Activated T-cell treated with anti-CD3 and anti-CD28 coated beads for 48 hours (primary cell): ENCODE measurements at places on chromosomes 4 and X.

DNA sequence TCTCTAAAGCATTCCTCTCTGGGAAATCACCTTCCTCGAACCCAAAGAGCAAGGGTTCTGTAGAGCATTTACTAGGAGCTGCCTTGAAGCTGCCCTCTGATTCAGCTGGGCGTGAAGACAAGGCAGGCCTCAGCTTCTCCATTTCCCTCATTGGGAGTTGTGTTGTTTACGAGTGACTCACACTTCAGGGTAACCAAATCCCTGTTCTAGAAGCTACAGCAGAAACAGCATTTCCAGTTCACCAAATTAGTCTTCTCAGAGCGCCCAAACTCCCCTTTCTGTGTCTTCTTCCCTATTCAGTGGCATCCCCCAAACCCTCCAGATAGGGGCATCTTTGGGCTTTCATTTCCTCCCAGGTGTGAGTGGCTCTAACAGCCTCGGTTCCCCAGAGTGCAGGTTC lies 863 bp upstream of the XPNPEP2 start:
- DNase-seq = no peak

GRCh38 chrX:153960786-153961185 lies 10.8 kb downstream of the HCFC1 start:
- DNase-seq = no peak

DNA sequence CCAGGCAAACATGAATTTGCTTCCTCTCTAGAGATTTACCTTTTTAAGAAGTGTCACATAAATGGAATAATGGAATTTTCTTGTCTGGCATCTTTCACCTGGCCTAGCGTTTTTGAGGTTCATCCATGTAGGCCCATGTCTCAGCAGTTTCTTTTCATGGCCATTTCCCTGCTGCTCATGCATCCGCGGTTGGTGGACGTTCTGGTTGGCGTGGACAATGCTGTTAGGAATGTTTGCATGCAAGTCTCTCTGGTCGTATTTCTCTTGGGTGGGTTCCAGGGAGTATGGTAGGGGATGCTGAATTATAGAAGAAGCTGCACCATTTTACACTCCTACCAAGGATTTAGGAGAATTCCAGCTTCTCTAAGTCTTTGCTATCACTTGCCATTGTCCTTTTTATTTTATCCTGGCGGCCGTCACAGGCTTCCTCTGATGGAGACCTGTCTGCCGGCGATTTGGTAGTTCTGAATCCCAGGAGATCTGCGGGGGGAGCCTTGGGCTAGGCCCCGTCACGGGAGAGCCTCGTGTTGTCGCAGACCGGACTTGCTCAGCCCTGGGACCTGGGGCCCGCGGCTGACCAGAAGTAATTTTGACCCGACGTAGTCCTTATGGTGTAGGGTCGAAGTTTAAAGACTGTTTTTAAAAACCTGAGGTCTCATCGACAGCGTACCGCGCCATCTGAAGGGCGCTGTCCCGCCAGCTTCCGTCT lies 56.9 kb upstream of the TADA2B start:
- DNase-seq = no peak

DNA sequence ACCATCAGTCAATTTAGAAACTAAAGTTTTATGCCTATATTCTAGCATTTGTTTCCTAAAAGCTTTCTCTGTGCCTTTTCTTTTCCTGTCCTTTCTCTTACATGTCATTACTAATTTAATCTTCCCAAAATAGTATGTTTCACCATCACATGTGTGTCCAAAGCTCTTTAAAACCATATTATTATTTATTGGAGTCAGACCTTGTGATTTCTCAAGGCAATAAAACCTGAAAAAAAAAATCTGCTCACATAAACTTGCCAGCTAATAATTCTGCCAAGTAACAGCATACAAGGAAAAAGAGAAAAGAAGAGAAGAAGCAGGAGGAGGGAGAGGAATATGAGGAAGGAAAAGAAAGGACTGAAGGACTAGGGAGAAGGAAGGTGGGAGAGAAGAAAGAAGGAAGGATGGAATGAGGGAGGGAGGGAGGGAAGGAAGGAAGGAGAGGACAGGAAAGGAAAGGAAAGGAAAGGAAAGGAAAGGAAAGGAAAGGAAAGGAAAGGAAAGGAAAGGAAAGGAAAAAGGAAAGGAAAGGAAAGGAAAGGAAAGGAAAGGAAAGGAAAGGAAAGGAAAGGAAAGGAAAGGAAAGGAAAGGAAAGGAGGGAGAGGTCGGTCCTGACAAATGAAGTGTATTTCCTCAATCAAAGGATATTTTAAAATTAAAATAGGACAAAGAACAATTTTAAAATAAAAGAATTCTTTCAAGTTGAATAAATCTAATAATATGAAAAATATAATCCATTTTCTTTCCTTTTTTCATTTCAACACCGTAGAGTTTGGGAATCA lies 57.4 kb downstream of the ANTXR2 start:
- DNase-seq = no peak

DNA sequence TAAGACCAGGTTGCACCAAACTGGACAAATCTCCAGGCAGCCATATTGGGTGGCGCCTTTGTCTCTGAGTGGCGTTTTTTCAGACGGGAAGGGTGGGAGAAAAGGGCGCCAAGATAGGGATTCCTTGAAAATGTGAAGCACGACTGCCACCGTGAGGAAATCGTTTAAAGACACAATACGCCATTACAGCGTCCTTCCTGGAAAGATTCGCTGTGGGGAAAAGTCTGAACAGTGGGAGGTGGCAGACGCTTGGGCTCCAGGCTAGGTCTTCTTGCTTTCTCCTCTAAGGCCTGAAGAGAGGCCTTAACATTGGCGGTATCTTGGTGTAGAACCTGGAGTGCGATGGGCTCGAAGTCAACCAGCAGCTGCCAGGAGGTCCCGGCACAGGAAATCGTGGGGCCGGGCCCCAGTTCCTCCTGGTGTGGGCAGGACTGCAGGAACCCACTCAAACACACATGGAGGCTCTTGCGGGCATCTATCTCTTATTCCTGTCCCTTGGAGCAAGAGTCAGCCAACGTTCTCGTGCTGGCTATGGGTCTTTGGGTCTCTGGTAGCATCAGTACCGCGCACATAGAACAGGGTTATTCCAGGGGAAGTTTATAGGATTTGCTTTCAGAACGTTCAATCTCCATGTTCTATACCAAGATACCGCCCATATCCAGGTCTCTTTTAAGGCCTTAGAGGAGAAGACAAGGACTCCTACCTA lies 208.8 kb downstream of the OR13H1 start:
- DNase-seq = no peak

DNA sequence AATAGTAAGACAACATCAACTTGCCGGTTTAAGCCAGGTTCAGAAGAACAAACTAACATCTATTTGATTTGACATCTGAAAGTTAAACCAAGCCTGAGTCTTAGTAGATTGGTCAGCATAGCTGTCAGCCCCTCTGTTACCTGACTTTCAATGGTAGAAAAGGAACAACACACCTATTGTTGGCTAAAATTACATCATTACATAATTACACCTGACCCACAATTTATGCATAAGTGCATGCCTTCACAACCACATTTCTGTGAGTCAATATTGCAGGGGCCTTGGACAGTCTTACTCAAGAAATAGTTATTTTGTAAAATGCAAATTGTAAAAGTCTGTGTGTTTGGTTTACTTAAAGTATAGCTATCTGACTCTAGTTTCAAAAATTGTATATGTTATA lies 36.2 kb downstream of the EGFL6 start:
- no peak for DNase-seq

DNA sequence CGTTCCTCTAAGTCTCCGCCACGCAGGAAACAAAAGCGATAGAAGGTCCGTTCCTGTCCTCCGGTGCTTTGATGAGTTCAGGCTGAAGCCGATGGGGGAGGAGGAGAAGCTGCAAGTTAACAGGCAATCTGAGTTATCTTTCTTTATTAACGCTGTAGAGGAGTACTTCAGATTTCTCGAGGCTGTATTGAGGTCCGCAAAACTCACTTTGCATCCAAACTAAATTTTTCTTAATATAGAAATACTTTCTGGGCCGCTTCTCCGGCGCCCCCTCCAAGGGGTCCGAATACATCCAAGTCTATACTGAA lies 395 bp upstream of the SOWAHB start:
- DNase-seq = no peak

DNA sequence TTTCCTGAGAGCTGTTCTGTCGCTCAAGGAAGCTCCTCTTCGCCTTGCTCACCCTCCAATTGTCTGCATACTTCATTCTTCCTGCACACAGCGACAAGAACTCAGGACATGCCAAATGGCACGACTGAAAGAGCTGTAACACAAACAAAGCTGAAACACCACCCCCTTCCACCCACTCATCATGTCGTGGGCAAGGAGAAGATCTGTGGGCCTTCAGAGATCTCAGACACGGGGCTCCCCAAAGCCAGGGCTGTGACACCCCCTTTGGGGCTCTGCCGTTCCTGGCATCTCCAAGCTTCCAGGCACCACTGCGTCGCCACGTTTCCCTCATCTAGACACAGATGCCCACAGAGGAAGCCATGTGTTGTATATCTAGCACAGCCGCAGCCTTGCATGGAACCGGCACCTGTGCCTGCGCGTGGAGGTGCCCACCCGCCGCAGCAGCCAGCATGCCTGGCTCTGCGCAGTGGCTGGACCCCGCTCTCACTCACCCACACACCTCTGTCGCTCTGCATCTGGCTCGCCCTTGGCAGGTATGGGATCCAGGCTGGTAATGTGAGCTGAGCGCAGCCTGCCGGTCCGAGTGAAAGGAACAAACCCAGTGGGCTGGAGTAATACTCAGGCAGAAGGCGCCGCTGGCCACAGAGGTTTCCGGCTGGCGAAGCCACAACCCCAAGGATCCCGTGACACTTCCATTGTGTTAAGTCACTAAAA lies 676.4 kb upstream of the INTU start:
- no peak for DNase-seq

DNA sequence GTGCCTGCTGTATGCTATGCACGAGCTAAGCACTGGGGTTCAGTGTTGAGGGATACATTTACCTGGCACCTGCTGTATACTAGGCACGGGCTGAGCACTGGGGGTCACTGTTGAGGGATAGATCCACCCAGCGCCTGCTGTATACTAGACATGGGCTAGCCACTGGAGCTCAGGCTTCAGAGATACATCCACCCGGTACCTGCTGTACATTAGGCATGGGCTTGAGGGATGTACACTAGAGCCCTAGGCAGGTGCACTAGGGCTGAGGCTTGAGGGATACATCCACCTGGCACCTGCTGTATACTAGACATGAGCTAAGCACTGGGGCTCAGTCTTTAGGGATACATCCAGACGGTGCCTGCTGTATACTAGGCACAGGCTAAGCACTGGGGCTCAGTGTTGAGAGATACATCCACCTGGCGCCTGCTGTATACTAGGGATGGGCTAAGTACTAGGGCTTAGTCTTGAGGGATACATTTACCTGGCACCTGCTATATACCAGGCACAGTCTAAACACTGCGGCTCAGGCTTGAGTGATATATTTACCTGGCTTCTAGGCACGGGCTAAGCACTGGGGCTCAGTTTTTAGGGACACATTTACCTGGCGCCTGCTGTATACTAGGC lies 92.7 kb downstream of the ADRA2C start:
- no peak for DNase-seq

DNA sequence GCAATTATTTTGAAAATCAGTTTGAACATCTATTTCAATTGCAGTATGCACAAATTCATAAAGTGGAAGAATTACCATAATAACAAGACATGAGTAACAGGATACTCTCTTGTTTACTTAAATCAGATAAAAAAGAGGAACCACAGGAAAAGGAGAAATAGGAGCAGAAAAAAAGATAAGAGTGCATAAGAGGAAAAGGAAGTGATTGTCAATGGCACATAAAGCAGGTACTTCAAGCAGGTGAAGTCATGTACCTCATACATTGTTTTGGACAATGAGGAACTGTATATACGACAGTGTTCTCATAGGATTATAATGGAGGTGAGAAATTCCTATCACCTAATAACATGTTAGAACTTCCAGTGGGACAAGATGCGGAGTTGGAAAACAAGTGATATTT lies 334.5 kb upstream of the PCDH7 start:
- no peak for DNase-seq

GRCh38 chrX:5733501-5733900 lies 495.2 kb downstream of the NLGN4X start:
- no peak for DNase-seq

- no peak for DNase-seq
Observed at GRCh38 chr4:85243857-85244256, 231.1 kb upstream of the ARHGAP24 start.

GRCh38 chr4:182286035-182286434 lies 42.8 kb downstream of the TENM3 start:
- DNase-seq = no peak

DNA sequence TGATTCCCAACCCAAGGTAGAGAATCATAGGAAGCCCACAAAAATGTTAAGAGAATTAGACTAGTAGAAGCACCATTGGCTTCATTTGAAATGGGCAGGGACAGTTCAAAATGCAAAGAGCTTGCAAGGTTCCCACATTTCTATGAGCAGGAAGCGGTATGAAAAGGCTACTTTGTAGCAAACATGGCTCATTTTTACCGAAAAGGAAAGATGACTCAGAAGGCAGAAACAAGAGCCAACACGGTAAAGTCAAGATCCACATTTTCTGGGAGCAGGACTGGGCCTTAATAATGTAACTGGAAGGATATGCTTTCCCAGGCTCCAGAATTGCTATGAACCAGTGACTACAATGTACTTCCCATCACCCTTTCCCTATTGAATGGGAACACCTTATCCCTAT lies 89.5 kb downstream of the GLRA3 start:
- no peak for DNase-seq

DNA sequence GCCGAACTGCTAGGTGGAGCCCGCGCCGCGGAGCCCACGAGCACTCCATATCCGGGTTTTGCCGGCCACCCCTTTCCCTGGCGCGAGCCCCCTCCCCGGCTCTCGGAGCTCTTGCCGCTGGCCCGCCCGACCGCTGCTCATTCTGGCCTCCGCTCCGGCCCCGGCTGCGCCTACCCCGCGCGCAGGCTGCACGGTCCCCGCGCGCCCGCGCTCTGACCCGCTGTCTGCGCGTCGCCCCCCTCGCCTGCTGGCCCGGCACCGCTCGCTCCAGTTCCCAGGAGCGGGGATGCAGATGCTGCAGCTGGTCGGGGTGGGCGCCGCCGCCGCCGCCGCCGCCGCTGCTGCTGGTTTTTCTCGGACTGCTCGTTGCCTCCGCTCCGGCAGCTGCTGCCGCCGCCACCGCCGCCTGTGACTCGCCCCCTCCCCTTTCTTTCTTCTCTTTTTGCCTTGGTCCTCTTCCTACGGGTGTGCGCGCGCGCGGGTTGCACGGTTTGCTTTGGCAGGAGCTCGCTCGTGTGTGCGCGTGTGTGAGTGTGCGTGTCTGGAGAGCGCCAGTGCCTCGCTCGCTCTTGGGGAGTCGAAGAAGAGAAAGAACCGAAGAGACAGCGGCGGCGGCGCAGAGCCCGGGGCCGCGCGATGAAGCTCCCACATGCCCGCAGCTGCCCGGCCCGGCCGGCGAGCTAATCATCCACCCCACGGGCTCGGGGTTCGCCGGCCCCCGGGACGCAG lies at the start of gene ADGRL3:
TSS of gene ADGRL3 (plus strand) at position 140 of the 729 bp plus-strand sequence.
- no peak for DNase-seq
